K562 (cell line): ENCODE measurements at places on chromosomes 2 and 18.

GRCh38 chr18:70165936-70166335 lies 39.6 kb downstream of the RTTN start:
- no peak for DNase-seq

GRCh38 chr18:58051765-58052460 lies 7.9 kb downstream of the NEDD4L start:
- peak; percentile 27 for DNase-seq

- DNase-seq: no peak
Observed at GRCh38 chr2:19355931-19356544, 2.4 kb downstream of the OSR1 start.

DNA sequence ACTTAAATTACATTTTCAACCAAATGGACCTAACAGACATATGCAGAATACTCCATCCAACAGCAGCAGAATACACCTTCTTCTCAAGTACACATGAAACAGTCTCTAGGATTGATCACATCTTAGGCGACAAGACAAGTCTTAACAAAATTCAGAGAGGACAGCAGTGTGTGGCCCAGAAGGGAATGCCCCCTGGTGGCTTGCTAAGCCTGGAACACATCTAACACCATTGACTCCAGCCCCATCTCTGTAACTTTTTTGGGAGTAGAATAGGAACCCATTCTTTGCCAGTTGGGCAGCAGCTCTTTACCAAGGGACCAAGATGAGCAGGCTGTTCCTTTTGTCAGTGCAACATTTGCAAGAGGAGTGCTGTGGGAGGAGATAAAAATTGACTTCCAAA lies 249.9 kb downstream of the PLCL1 start:
- peak; percentile 21 for DNase-seq

- no peak for DNase-seq
Observed at GRCh38 chr2:190854726-190855125, 25.9 kb upstream of the GLS start.
